ENCODE measurements at places on chromosomes 12 and 14. TPM values are rescaled to one million over a fixed set of nuclear protein-coding genes. Genes with fewer than 3 reads are reported as not detected.

YLPM1 gene
- total RNA-seq, result 45.1 TPM

DNA sequence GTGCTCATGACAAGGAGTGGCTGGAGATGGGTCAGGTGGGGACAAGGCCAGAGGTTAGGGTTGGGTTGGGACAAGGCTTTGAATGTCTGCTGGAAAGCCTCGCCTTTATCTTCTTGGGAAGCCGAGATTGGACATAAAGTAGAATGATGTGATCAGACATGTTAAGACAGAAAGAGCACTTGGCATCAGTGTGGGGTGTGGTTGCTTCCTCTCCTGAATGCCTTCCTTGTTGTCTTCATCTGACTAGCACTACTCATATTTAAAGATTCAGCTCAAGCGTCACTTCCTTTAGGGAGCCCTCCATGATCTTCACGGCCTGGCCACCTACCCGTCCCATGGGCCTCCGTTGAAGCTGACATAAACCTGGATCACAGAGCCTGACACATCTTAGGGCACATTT is 14.8 kb upstream of the C12orf75 start:
- H3K27ac ChIP-seq, result no peak overlapping the region
- no peak for DNase-seq
- H3K4me1 ChIP-seq, result no peaks in the 10 kb centered on the region
- no peaks in the 10 kb centered on the region for H3K36me3 ChIP-seq

- H3K36me3 ChIP-seq, result peaks cover 4% of the 10 kb centered on the region
- H3K4me3 ChIP-seq, result peak overlapping the region; percentile 67
- H3K27ac ChIP-seq, result peak overlapping the region; percentile 99
Measured at GRCh38 chr14:101824339-101824727, 62.8 kb downstream of the PPP2R5C start.

GRCh38 chr12:81530352-81530751 is 228.8 kb downstream of the PPFIA2 start:
- DNase-seq, result no peak
- H3K27ac ChIP-seq, result no peak overlapping the region
- no peaks in the 10 kb centered on the region for H3K27me3 ChIP-seq
- H3K4me3 ChIP-seq, result no peak overlapping the region

MAP3K9 gene
- total RNA-seq, result 7.9 TPM

GRCh38 chr12:76288218-76288617 is 60.0 kb downstream of the BBS10 start:
- H3K27me3 ChIP-seq, result no peaks in the 10 kb centered on the region
- no peak for DNase-seq
- no peaks in the 10 kb centered on the region for H3K4me1 ChIP-seq
- H3K4me3 ChIP-seq, result no peak overlapping the region

Measured in GM12878 (cell line).